Cerebellar nuclear complex (tissue), 1 donor: ENCODE measurements at places on chromosomes 16 and 17.

GRCh38 chr16:55678161-55678821 is 22.5 kb downstream of the SLC6A2 start:
- DNase-seq: no peak

GRCh38 chr17:1762901-1763898 is 1.3 kb downstream of the SERPINF1 start:
- DNase-seq: no peak

- DNase-seq: no peak
Observed at GRCh38 chr17:70661342-70662222, 492.2 kb downstream of the KCNJ2 start.

GRCh38 chr17:72334205-72334604 is 213.4 kb downstream of the SOX9 start:
- no peak for DNase-seq

DNA sequence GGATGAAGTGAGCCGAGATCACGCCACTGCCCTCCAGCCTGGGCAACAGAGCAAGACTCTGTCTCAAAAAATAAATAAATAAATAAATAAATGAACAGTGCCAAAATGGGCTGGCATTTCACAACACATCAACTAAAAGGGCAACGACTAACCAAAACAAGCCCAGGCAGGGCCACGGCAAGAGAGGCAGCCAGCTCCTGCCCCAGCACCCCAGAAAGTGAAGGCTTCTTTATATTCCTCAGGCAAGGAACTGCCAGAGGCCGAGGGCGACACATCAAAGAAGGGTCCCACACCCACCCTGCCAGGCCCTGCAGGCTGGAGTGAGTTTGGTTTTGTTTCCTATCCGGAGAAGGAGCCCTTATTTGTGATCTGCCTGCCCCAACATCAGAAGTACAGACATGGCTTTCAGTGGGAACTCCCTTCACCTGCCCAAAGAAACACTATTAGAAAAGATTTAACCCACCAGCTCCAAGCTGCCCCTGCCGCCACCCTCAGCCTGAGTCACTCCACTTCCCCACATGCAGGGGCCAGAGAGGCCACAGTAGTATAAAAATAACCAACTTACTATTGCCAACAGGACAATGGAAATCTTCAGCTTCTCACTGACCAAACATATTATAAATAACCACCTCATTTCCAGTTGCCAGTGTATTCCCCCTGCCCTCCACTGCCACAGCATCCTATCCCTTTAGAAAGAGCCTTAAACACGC is 8.0 kb downstream of the FBXO31 start:
- no peak for DNase-seq

- DNase-seq: no peak
Observed at GRCh38 chr16:66457888-66458287, 30.8 kb downstream of the BEAN1 start.

DNA sequence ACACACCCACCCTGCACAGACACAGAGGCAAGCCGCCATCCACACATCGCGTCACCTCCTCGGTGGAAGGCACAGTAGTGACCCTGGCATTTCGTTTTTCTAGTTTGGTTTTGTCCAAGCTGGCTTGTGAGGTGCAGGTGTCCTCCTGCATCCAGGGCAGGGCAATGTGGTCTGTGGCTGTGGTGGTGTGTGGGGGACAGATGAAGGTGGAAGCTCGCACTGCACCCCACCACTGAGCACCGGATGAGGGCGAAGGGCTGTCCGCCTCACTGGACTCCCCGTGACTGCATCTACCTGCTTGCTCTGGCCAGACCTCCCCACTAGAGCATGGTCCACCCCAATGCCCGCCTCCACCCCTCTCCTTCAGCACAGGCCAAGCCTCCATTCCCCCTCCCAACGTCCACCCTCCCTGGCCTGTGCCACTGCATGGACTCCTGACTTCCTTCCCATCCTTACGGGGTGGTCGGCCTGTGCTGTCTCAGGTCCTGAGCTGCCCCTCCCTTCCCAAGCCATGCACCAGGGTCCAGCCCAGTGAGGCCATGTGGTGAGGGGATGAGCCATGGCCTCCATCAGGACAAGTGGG is 78.8 kb upstream of the CBX4 start:
- no peak for DNase-seq

DNA sequence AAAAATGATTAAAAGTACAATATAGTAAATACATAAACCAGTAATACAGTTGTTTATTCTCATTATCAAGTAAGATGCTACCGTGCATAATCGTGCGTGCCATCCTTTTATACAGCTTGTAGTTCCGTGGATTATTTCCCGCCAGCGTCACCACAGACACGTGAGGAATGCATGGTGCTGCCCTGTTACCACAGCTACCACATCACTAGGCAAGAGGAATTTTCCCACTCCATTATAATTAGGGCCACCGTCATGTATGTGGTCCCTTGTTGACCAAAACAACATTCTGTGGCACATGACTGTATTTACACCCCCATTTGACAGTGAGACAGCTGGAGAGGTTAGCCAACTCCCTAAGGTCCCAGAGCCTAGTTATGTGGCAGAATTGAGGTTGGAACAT is 30.5 kb upstream of the LGALS9 start:
- no peak for DNase-seq

- DNase-seq: no peak
Observed at GRCh38 chr16:10402975-10403374, 17.1 kb downstream of the ATF7IP2 start.

DNA sequence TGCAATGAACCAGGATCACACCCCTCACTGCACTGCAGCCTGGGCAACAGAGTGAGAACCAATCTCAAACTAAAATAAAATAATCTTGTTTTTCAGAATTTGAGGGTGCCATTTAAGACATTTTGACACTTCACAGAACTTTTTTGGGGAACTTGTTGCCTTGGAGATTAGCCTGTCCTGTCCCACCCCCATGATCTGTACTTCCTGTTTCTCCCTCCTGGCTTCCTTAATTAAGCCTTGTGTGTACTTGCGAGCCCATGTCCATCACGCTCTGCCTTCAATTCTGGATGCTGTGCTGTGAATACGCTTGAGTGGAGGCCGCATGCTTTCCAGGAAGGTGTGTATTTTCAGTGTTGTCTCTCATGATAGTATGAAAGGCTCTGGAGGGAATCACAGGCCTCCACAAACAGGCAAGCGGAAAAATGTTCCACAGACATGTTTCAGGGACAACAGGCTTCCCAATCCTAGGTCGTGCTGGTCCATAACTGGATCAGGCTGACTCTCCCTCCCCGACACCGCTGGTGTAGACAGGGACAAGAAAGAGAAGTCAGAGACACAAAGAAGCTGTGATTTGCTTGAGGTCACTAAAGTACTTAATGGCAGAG is 56.9 kb downstream of the NOS2 start:
- no peak for DNase-seq

DNA sequence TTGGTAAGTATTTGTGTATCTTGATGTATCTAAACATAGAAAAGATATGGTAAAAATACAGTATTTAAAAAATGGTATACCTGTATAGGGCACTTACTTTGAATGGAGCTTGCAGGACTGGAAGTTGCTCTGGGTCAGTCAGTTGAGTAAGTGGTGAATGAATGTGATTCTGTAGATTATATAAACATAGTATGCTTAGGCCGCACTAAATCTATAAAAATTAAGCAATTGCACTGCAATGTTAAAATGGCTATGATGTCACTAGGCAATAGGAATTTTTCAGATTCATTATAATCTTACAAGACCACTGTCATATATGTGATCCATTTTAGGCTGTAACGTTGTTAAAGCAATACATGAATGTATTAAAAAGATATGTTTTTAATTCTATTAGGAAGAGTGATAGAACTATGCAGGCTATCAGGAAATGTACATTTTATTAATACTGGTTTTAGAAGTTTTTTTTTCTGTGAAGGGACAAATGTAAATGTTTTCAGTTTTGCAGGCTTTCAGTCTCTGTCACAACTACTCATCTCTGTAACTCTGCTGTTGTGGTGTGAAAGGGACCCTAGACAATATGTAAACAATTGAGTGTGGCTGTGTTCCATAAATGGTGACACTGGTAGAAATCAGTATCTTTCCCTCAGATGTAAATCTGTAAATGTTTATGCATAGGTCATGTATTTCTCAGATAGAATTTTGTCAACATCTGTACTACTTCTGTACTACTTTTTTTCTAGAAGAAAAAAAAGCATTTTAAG is 10.5 kb downstream of the CBFB start:
- DNase-seq: no peak

- DNase-seq: no peak
Observed at GRCh38 chr16:31407406-31407805, 14.3 kb downstream of the ITGAD start.

GRCh38 chr17:6138761-6139446 is 68.7 kb downstream of the WSCD1 start:
- peak; percentile 51 for DNase-seq

DNA sequence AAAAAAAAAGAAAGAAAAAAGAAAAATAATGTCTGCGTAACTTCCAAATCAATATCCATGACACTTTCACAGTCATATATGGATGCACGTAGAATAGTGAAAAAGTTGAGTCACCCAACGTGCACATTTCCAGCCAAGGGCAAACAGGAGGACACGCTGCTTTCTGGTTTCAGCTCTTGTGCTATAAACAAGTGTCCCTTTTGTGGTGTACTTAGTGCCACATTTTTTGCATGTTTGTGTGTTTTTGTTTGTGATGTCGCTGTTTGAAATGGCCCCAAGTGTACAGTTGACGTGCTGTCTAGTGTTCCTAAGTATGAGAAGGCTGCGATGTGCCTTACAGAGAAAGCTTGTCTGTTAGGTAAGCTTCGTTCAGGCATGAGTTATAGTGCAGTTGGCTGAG is 2.9 kb downstream of the CHD9 start:
- DNase-seq: no peak

GRCh38 chr16:5619304-5619703 is 521.7 kb upstream of the EEF2KMT start:
- DNase-seq: no peak

GRCh38 chr17:66527335-66527734 is 224.9 kb downstream of the PRKCA start:
- no peak for DNase-seq

DNA sequence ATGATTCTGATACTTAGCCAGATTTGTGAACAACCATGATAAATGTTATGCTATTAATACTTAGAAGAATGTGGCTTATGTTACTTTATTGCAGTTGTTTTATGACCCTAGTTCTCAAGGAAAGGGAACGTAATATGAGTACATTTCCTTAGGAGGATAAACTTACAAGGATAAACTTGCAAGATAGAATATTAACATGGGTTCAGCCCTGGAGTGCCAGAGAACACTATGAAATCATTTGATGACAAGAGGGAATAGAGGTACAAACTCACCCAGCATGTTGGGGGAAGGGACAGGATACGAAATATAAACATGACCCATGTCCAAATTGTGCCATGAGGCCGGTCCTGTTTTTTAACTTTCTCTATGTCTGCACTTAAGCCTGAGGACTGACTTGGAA is 13.0 kb upstream of the ABCA5 start:
- DNase-seq: no peak

DNA sequence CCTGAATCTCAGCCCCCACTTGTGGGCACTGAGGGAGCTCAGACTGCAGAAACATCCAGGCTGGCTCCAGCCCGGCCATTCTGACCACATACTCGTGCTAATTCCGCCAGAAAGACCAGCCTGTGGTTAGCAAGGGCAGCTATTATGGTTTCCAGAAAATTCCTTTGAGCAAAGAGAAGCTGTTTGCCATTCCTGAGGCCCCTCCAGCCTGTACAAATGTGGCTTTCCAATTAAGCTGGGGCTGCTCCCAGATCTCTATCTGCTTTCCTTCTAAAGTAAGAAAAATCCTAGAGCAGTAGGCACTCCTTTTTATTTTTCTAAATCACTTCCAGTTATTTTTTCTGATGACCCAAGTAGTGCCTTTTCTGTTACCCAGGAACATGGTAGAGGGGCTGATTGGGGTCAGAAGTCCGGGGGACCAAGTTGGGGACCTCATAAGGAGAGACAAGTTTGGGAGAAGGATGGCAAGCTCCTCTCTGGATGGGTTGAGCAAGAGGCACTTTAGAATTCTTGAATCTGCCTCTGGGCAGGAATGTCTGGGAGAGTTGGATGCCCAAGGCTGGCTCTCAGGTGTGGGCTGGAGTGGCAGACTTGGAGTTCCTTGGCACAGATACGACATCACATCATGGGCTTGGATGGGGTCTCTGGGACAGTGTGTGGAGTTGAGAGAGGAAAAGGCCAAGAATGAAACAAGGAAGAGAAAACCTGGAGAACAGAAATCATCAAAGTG is 83.3 kb upstream of the TNRC6C start:
- no peak for DNase-seq

- no peak for DNase-seq
Observed at GRCh38 chr17:12507026-12507595, 158.6 kb upstream of the MYOCD start.

- no peak for DNase-seq
Observed at GRCh38 chr17:4840893-4841242, 7.7 kb downstream of the MINK1 start.

GRCh38 chr17:37060928-37061327 is 112.2 kb downstream of the AATF start:
- no peak for DNase-seq

DNA sequence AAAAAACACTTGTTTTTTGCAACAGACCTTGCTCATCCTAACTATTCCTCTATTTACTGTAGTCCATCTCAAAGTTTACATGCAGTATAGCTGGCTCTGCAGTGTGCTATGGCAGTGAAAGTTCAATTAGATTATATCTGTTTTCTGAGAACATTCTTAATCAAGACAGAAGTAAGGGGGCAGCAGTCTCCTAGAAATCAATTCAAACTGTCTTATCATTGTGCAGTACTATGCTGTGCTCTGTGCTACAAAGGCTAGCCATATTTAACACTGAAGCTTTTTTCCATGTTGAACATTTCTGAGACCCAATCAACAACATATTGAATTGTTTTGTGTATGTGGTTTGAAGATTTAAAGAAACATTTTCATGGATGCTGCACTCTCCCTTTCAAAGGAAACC is 11.4 kb downstream of the NETO2 start:
- no peak for DNase-seq

- no peak for DNase-seq
Observed at GRCh38 chr16:54928016-54928356, 2.7 kb upstream of the IRX5 start.

DNA sequence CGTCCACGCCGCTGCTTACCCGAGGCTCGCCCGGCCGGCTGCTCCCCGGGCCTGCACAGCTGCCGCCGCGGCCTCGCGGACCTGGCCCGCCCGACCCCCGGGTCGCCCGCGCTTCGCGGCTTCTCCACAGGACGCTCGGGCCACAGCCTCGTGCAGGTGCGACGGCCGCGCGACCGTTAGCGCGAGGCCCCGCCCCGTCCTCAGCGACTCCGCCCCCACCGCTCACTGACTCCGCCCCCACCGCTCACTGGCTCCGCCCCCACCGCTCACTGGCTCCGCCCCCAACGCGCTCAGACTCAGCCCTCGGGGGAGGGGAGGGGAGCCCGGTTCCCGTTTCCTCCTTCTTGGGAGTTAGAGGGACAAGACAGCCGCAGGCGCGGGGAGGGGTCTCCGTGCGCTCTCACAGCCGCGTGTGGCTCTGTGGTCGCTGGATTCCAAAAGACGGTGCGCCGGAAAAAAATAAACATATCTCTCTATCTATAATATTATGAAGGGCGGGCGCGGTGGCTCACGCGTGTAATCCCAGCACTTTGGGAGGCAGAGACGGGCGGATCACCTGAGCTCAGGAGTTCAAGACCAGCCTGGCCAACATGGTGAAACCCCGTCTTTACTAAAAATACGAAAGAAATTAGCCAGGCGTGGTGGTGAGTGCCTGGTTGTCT is at the start of gene MEIOB:
MEIOB (minus strand) TSS at position 191 of the 662 bp plus-strand sequence. CDS start 3,989 bp downstream, outside the sequence.
- no peak for DNase-seq
